ENCODE measurements at places on chromosomes 3 and 15. TPM values are rescaled to one million over a fixed set of nuclear protein-coding genes. Genes with fewer than 3 reads are reported as not detected.

TNNC1 gene
- 2.5 TPM for total RNA-seq

GOLGA6L7 gene
- total RNA-seq: 0.46 TPM

CHL1 gene
- total RNA-seq: 80.2 TPM

PLSCR5 gene
- total RNA-seq: 0.19 TPM

HRH1 gene
- total RNA-seq: 11.5 TPM

CYP8B1 gene
- total RNA-seq: 1.7 TPM

CLRN1 gene
- 2.5 TPM for total RNA-seq

TTC21A gene
- total RNA-seq: 2.9 TPM

All from motor neuron (in vitro differentiated cells).